Right atrium auricular region (tissue), 2 donors: ENCODE measurements at places on chromosomes 1 and 21.

DNA sequence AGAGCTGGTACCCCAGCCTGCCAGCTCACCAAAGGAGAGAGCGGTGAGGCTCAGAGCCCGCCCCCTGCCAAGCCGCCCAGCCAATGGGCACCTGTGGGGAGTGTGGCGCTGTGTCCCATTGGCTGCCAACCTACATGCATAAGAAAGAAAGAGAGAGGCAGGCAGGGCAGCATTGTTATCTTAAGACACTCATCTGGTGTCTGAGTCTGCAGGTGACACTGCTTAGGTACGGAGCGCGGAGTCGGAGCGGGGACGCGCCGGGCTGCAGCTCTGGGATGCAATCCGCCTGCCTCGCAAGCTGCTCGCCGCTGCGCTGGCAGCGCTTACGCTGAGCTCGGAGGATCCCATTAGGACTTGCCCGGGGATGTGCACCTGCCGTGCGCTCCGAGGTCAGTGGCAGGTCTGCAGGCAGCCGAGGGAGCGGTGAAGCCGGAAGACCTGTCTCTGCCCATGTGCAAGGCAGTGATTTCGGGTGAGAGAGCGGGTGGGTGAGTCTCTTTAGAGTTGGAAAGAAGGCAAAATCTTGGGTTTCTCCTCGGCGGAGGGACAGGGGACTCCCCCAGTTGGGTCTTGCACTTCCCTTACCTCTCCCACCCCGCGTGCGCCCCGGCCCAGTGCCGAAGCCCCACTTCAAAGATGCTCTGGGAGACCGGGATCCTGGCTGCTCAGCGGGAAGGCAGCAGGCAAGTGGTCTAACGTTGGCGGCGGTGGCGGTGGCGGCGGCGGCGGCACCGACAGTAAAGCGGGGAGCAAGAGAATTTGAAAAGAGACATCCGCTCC lies at the start of gene BRINP2:
Gene BRINP2 (plus strand): TSS at position 203 of the 780 bp plus-strand sequence. CDS start 58,919 bp downstream, outside the sequence.
- no peak for DNase-seq

GRCh38 chr1:196550731-196551130 lies 57.5 kb downstream of the KCNT2 start:
- no peak for DNase-seq

DNA sequence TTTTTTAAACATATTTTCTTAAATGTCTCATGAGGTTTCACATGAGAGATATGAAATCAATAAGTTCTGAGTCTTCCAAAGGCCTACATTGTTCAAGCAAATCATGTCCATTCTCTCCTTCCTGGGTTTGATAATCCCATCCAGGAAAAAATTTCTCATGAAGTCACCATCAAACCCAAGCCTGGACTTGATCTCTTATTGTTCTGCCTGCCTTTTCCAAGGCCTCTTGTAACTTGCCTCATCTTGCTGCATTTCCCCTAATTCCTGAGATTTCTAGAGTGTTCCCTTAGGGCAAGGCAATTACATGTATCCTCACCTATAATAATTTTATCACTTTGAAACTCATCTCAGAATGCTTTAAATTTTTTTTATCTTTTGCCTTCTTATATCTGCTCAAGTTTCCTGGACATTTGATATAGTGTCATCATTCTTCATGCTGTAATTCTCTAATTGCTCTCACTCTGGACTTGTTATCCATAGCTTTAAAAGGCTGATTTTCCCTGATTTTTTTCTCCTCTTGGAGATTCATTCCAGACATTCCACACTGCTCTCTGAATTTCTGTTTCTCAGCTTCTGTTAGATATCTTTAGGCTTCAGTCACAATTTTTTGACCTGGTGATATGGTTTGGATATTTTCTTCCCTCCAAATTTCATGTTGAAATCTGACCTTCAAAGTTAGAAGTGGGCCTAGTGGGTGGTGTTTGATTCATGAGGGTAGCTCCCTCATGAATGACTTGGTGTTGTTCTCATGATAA lies 126.4 kb downstream of the LRRC7 start:
- DNase-seq: no peak

- DNase-seq: no peak
These were observed 874.1 kb upstream of the B3GALT2 start for GRCh38 chr1:194060481-194060880.

DNA sequence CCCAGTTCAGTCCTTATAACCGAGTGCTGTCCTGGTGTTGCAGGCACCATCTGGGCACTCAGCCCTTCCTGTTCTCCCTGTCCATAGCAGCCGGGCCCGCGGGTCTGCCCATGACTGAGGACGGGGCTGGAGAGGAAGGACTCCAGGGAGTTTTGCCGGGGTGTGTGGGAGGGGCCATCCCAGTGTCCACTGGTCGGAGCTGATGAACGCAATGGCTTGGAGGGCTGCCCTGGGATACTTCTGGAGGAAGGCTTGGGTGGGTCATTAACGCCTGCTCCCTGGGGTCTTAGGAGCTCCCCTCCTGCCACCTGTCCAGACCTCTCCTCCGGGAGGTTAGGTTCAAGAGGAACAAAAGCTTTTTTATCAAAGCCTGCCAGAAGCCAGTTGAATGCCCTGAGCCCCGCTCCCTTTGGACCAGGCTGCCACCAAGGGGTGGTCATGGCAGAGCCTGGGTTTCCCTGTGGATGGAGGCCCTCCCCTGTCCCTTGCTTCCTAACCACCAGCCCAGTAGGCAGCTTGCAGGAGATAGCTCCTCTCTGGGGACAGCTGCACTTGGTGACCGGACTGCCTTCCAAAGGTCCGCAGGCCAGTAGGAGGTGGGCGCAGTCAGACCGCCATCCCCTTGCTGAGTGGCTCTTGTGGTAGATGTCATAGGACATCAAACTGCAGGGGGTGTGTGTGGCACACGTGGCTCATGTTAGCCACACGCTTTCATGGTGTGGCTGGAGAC lies 61.3 kb downstream of the TRIM11 start:
- DNase-seq: no peak

DNA sequence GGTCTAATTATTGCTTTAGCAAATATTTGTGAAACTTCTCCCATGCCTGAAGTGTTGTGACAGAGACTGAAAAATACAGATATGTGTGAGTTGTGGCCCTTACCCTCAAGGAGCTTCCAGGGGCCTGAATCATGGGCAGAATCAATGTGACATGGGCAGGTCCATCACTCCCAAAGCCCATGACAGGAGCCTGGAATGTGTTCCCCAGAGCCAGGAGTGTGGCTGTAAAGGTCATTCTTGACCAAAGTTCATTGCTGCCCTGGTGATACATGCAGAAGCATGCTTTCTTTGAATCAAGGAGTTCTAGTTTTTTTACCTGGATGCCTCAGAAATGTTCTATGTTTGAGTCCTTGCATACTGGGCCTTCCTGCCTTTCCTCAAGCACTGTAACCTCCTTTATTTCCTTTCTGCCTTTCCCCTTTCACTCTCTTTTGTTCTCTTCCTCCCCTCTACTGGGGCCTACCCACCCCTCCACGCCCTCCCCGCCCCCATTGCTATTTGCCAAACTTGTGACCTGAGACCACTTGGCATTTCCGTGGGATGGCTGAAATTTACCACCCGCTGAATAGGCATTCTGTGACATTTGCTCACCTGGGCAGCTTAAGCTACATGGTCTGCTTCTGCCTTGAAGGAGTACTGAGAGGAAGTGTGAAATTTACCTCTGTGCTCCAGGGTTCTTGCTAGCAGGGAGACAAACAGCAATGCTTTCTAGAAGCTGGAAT lies 19.7 kb downstream of the PBX1 start:
- DNase-seq: no peak

- no peak for DNase-seq
These were observed 126.9 kb downstream of the TBX15 start for GRCh38 chr1:118861216-118861615.

DNA sequence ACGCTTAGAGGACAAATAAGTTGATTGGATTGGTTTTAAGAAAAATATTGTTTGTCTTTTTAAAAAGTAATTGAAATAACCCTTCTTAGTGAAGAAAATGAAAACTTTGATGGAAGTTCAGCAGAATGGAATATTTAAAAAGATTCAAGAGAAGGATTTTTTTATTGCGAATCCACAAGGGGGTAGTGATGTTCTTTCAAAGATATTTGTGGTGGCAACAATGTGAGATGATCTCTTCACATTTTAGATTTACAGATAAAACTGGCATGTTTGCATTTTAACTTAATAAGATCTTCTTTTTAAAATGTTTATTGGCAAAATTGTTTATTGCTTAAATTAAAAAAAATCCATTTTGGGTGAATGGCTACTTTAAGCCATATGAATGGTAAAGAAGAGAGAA lies 8.9 kb downstream of the CAMTA1 start:
- no peak for DNase-seq
